ENCODE measurements at places on chromosomes 6 and 20.

GRCh38 chr6:31203345-31203979 lies 33.0 kb upstream of the POU5F1 start:
- no peak for DNase-seq

DNA sequence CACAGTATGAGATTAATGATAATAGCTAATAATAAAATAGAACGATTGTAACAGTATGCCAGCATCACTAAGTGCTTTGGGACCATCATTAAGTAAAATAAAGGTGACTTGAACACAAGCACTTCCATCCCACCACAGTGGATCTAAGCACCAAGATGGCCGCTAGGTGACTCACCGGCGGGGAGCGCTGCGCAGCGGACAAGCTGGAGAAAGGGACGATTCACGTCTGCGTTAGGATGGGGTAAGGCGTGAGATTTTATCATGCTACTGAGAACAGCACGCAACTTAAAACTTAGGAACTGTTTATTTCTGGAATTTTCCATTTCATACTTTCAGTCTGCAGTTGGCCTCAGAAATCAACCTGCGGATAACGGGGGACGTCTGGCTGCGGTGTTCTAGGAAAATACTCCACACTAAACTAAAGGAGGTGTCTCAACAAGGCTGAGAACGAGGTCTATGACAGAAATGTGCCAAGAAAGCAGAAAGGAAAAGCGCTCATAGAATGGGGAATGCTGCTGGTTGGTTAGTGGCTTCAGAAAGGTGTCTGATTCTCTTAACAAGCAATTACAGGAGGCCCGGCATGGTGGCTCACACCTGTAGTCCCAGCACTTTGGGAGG lies 114.5 kb downstream of the GMPR start:
- DNase-seq = no peak

GRCh38 chr6:72636786-72637185 lies 14.9 kb downstream of the KCNQ5 start:
- no peak for DNase-seq

- DNase-seq = no peak
Observed at GRCh38 chr6:56914798-56915658, 39.9 kb upstream of the BEND6 start.

GRCh38 chr20:25623225-25623735 lies 534 bp downstream of the NANP start:
- DNase-seq = peak; percentile 17

DNA sequence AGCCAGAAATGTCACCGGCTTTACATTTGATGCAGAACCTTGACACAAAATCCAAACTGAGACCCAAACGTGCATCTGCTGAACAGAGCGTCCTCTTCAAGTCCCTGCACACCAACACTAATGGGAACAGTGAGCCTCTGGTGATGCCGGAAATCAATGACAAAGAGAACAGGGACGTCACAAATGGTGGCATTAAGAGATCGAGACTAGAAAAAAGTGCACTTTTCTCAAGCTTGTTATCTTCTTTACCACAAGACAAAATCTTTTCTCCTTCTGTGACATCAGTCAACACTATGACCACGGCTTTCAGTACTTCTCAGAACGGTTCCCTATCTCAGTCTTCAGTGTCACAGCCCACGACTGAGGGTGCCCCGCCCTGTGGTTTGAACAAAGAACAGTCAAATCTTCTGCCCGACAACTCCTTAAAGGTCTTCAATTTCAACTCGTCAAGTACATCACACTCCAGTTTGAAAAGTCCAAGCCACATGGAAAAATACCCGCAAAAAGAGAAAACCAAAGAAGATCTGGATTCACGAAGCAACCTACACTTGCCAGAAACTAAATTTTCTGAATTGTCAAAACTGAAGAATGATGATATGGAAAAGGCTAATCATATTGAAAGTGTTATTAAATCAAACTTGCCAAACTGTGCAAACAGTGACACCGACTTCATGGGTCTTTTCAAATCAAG lies 108.4 kb downstream of the RTN4IP1 start:
- DNase-seq = no peak

DNA sequence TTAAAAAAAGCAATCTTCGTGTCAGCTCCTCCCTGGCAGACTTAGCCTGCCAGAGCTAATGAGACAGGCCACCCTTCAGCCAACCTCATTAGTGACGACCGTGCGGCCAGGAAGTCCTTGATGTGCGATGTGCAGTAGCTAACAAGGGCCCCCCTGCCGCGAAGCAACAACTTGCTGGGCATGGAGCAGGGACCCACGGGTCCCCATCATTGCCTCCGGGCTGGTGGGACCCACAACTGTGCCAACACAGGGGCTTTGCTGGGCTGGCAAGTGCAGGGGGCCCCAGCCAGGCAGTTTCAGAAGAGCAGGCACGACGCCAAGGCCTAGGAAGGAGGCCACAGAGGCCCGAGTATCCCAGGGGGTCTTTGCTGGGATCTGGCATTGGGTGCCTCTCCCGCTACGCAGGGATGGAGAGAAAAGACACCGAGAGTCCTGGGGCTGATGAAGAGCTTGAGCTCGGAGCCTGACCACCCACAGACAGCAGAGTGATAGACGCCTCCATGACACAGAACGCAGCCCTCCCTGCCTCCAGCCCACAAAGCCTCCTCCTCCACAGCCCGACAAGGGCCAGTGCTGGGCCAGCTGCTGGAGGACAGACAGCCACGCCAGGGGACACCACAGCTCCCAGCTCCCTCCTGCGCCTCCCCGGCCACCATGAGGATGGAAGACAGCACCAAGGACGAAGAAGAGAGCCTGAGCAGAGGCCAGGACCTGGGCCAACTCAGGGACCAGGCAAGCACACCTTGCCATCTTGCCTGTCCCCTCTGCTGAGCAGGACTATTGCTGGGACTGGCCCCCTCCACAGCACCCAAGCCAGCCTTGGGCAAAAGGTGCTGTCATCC lies 96.6 kb downstream of the YTHDF1 start:
- DNase-seq = no peak

- DNase-seq = no peak
Observed at GRCh38 chr20:8057871-8058270, 38.3 kb upstream of the TMX4 start.

DNA sequence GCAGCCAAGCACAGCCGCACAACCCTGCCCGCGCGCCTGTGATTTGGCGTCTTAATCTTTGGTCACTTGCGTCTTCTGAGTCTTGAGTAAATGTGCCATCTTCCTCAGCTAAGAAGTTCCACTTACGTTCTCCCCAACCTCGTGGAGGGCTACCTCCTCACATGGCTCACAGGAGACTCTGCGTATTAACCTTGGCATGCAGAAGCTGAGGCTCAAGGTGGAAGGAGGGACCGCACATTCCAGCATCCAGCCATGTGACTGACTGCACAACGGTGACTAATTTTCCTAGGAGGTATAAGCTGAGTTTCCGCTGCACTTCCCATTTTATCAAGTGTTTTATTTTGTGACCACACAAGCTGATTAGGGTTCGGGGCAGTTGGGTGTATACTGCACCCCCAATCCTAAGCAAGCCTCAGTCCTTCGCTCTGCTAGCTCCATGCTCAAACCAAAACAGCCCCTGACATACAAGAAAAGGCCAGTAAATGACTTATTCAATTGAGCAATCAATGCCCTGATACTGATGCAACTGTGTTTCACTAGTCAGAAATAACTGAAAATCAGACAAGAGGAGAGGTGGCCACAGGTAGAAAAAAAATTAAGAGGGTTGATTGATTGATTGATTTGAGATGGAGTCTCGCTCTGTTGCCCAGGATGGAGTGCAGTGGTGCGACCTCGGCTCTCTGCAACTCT lies 7.0 kb downstream of the BEND3 start:
- no peak for DNase-seq

DNA sequence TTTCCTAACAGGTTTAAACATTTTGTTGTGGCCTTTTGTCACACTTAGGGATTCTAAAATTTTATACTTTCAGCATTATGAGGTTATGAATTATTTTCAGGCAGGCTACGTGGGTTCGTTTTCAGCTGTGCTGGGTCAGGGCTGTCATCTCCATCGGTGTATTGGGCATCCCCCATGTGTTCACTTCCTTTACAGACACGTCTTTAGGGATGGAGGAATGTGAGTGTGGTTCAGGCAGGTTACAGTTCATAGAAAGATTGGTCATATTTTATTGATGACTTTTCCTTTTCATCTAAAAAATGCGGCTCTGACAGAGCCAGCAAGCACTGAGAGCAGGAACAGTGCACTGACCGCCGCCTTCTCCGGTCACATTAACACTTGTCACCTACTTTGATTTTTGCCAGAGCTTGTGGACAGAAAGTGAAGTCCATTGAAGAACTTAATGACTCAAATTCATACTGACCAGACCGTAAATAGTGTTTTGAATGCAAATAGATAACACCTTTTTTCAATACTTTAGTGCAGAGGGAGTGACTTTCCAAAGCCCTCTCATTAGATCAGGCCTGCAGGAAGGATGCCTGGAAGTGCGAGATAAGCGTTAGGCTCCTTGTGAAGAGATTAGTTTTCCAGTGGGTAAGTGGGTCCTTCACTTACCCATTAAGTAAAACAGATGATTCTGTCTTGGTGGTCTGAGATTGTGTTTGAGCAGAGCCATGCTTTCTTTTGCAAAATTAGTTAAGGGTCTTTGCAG lies 113.1 kb downstream of the TIAM2 start:
- no peak for DNase-seq

DNA sequence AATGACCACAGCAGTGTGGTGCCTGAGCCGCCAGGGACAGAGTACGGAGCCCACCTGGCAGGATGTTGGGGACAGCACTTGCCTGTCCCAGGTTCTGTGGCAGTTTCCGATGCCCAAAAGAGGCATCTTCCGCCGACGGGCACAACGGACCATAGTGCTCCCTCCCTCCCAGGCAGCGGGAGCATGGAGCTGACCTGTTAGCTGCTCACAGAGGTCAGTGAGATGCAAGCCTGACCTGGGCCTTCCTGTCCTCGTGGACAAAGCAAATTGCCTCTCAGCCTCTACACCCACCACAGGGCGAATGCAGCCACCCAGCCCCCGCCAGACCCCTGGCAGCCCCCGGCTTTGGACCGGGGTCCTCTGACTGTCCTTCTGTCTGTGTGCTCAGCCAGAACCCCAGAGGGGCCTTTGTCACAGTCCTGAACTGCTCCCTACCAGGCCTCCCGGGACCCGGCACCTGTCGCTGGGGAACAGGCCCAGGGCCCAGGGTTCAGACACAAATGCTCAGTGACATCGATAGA lies 16.2 kb upstream of the FRMD1 start:
- DNase-seq = no peak

DNA sequence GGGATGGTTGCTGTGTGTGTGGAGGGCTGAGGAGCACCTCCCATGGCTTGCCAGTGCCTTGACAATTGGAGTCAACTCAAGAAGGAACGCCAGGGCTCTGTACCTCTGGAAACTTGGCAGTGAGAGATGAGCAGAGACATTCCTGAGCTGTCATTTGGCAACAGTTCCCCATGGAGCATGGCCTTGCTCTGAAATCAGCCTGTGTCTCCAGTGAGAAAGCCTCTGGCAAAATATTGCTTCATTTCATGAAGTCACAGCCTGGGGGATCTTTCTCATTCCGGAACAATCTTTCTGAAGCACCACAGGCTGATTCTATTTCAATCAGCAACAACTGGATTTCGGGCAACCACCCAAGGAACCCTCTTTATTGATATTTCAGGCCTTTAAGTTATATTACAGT lies 52.2 kb upstream of the FNDC1 start:
- no peak for DNase-seq

DNA sequence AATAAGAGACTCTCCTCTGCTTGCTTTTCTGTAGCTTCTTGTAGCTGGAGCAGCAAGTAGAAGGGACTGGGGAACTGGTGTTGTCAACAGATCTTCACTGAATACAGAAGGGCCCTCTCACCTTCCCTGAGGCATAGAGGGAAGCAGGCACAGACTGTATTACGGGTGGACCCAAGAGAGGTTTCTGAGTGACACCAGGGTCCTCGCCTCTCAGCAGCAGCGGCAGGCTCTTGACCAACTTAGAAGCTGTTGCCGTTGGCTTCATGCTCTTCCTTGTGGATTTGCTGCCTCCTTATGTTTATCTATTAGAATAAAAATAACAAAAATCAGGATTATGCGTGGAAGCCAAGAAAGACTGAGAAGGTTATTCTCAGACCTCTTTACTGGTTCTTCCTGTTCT lies 31.7 kb downstream of the GFRA4 start:
- DNase-seq = no peak

DNA sequence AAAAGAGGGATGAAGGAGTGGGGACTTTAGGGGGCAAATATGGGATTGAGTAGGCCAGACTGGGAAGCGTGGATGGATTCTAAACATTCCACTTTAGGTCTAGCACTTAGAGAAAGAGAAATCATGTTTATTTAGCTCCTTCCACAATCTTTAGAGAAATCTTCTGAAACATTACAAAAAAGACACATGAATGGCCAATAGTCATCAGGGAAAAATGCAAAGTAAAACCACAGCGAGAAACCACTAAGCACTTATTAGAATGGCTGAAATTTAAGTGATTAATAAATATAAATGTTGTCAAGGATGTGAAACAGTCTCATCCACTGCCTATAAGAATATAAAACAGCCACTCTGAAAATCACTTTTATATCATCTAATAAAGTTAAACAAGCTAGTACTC lies 46.9 kb downstream of the HLA-A start:
- no peak for DNase-seq

GRCh38 chr6:76861403-76861802 lies 601.9 kb downstream of the HTR1B start:
- no peak for DNase-seq

- no peak for DNase-seq
Observed at GRCh38 chr20:13276945-13277541, 56.0 kb downstream of the ISM1 start.

GRCh38 chr20:370977-371754 lies 9.4 kb upstream of the TRIB3 start:
- DNase-seq = no peak

- no peak for DNase-seq
Observed at GRCh38 chr6:4350567-4351519, 215.5 kb upstream of the ECI2 start.

GRCh38 chr20:38152175-38152620 lies 12.9 kb downstream of the TGM2 start:
- peak; percentile 76 for DNase-seq

DNA sequence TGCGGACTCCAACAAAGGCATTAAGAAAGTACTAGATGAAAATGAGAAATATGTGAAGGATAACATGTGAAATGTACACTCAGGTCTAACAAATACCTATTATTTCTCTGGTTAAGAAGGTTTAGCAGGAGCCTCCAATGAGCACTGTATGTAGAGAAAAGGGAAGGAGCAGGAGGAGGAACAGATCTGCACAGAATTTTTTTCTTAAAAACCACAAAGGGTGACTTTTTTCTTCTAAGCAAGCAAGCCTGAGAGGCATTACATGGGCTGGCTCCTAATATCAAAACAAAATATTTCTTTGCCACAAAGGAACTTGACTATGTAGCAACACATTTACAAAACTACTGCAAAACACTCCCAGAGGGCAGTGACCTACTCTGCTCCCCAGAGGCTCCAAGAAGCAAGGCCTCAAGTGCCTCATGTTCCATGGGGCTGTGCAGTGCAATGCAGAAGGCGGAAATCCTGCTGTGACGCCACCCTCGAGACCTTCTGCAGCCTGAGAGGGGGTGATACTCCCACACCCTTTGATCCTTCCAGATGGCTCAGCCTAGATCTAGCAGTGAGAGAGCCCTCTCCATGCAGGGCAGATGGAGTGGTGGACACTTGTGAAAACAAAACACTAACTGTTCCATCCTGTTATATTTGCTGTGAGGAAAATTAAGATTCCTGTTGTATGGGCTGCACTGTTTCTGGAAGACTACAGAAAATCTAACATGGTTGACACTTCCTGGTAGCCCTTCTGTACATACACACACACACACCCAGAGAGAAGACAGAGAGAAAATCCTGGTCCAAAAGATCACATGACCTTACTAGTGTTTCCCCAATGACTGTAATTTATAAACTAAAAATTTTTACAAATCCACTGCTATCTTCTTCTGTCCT lies 36.0 kb upstream of the SMIM29 start:
- no peak for DNase-seq

All from GM19239 (cell line).